Activated CD4-positive, CD25-positive, alpha-beta regulatory T cell (primary cell): ENCODE measurements at places on chromosomes 13 and 19.

- no peak for DNase-seq
These were observed 570.5 kb upstream of the ARGLU1 start for GRCh38 chr13:107138486-107138885.

GRCh38 chr13:96428911-96429310 lies 339.0 kb downstream of the HS6ST3 start:
- no peak for DNase-seq

DNA sequence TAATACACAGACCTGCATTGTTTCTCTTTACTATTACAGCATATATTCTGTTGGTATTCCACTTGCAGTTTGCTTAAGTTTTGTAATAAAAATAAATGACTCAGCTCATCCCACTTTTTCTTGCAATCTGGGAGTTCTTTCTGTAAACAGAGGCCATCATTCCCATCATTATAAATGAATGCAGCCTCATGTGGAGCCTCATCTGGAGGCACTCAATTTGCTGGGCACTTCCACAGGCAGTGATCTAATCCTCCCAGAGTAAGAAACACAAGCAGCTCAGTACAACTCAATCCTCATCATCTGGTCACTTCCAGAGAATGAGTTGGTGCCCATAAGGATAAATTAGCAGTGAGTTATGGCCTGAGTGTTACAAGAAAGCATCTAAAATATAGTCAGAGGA lies 2801.9 kb downstream of the PCDH9 start:
- no peak for DNase-seq

DNA sequence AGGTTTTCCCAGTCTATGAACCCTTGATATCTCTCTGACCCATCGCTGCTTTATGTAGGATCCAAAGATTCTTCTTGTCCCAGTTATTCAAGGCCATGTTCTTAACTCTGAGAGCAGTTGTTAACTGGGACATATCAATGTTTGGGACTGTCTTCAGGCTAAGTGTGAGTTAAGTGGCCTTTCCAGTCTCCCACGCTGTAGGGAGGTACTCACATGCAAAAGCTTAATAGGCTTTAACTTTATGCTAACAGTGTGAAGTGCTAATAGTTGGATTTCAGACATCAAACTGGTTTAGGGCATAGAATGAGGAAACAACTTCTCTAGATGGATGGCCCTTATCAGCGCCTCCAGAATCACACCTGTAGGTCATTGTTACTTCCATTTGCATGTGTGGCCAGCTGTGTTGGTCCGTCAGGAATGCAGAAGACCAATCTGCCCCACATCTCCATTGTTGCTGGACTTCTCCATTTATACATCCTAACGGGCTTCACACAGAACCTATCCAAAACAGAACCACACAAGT lies 104.7 kb upstream of the MBNL2 start:
- no peak for DNase-seq

GRCh38 chr13:77702366-77702765 lies 4.9 kb downstream of the SLAIN1 start:
- DNase-seq, result no peak

GRCh38 chr13:29718694-29719093 lies 123.2 kb upstream of the SLC7A1 start:
- DNase-seq, result no peak

DNA sequence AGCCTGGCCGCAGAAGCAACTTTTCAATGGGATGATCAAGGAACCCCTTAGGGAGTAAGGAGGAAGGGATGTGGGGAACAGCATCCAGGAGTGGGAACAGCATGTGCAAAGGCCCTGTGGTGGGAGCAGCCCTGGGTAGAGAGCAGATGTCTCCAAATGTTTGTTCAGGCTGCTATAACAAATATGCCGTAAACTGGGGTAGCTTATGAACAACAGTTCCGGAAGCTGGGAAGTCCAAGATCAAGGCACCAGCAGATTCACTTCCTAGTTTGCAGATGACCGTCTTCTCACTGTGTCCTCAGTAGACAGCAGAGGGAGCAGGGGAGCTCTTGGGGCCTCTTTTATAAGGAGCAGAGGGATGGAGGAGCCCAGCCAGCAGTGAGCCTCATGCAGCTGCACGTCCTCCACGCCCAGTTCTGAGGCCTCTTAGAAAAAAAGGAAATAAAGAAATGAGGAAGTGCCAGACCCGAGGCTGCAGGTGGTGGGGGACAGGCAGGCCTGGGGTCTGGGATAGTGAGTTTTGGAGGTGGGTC lies 4.2 kb upstream of the LRRC25 start:
- DNase-seq, result no peak

DNA sequence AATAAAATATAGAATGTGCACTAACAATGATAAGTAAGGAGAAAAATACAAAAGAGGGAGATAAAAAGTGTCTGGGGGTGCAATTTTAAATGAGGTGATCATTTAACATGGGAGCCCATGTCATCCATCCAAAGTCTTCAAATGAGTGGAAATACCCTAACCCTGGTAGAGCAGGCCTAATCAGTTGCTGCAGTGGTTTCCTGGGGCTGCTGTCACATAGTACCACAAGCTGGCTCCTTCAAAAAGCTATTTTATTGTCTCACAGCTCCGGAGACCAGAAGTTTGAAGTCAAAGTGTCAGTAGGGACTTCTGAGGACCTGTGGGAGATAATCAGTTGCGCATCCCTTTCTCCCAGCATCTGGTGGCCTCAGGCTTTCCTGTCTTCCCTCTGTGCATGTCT lies 717.9 kb downstream of the DIAPH3 start:
- no peak for DNase-seq

DNA sequence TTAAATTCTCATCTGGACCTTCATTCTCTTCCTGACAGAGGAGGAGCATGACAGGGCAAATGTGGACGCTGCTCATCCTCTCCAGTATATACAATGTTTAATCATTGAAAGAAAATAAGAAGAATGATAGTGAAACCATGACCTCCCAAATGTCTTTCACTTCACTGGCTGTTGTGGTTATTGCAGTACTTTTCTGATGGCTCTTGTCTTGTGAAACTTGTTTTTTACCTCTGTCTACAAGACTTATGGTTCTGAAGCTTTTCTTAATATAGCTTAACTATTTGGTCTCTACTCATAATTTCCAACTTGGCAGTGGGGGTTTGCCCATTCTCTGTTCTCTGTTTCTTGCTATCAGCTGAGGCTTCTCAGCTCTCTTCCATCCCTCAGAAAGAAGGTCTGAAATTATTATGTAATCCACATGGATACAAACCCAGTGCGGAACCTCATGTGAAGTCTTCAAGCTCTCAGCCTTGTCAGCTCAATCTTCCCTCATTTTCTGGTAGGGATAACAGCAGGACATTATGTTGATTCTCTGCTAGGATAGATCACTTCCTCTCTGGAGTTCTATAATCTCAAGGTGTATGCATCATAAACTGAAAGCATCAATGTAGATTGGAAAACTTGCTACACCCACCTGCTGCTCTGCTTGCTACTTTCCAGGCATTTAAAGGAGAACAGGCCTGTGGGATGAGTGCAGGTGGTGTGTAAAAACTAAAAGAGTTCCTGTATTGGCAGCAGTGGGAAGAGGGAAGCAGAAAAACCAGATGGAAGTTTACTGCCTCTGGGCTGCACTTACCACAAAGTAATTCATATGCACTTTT lies 250.3 kb upstream of the HTR2A start:
- no peak for DNase-seq

DNA sequence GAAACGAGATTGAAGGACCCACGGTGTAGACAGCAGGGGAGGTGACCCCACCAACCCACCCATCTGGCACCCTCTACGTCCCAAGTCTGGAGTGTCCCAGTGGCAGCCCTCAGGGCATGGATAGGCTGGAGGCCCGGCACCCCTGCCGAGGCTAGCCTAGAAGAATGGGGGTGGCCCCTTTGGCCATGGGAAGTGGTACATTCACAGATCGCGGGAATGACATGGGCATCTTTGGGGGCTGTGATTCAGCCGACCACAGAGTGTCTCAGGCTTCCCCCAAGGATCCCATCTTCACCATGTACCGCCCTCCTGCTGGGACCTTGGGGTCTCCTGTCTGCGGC lies 11.3 kb upstream of the MKNK2 start:
- no peak for DNase-seq

- DNase-seq, result no peak
These were observed 3.7 kb downstream of the TNFSF9 start for GRCh38 chr19:6534451-6535093.

DNA sequence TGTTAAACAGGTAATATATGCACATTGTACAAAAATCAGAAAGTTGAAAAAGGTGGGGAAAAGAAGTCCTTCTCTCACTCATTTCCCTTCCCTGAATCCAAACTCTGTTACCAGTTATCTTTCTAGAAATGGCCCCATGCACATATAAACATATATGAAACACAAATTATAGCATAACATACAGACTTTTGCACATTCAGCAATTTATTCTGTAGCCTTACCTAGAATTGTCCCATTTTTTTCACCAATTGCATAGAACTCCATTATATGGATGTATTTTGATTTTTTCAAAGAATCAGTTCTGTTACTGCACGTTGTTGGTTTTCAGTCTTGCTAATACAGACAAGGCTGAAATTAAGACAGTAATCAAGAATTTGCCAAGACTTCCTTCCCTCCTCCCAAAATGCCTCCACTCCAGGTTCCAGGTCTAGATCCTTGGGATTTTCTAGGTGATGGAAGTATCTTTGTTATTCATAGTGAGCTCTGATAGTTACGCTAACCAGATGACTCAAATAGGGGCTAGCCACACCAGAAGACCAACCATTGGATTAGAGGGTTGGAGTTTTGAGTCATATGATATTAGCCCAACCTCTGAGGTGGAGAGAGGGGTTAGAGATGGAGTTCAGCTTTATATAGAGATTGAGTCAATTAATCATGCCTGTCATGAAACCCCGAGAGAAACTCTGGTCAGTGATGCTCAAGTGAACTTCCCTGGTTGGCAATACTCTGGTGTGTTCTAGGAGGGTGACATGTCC lies 30.7 kb downstream of the GPR180 start:
- DNase-seq, result no peak

- DNase-seq, result no peak
These were observed 22.1 kb upstream of the GGACT start for GRCh38 chr13:100610391-100611347.

DNA sequence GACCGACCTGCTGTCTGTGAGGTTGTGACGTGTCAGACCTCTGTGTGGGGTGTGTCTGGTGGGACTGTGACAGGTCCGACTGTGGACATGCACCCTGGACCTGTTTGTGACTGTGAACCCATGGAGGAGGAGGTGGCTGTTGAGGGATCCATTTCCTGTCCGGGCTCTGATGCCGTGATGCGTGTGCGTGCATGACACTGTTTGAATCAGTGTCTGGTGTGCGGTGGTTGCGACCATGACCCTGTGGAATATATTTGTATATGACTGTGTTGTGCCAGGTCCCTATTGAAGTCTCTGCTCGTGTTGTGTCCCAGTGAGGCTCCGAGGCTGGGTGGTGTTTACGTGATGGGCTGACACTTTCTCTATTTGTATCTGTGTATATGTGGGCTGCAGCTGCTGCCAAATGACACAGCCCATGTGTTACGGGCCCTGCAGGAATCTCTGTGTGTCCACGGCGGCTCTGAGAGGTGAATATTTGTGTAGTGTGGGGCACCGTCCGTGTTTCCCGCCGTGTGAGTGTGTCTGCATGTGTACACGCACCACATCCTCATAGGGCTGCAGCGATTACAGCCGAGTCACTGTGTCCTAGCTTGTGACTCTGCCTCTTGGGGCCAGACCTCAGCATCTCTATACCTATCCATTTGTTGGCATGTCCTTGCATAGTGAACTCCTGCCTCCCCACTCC lies 18.3 kb downstream of the CCDC97 start:
- peak; percentile 56 for DNase-seq

GRCh38 chr13:102779436-102780159 lies 6.0 kb upstream of the TEX30 start:
- no peak for DNase-seq

- no peak for DNase-seq
These were observed 616 bp upstream of the PCDH17 start for GRCh38 chr13:57630661-57631595.

- no peak for DNase-seq
These were observed 128.3 kb upstream of the MCF2L start for GRCh38 chr13:112840472-112841302.

GRCh38 chr13:93450191-93450621 lies 223.6 kb downstream of the GPC6 start:
- DNase-seq, result no peak

DNA sequence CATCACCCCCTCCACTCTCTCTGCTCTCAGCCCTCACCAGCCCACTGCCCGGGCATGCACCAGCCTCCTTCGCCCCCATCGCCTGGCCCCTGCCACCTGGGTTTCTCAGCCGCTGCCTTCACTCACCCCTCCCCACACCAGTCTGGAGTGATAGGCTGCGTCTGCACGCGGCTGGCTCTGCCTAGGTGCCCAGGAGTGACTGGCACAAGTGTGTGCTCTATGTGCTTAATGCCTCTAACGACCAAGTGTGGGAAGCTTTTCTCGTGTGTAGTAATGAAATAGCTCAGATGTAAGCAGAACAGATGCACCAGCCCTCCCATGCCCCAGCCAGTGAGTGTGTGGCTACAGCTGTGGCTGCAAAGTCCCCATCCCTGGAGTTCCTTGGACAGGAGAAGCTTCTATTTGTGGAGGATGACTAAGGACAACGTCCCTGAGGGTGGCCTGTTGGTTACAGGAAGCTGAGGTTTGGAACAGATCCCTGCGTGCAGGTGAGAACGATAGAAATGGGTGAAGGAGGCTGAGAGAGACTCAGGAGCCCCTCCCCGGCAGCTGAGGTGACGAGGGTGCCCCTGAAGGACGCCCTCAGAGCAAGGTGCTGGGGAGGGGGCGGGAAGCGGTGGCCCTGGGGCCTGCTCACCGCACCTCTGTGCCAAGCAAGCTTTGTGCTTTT lies 35.6 kb downstream of the ATP11A start:
- no peak for DNase-seq

- DNase-seq, result no peak
These were observed 1.1 kb downstream of the SLITRK1 start for GRCh38 chr13:83881140-83881684.

GRCh38 chr19:23318143-23318542 lies 67.9 kb upstream of the ZNF724 start:
- DNase-seq, result no peak

DNA sequence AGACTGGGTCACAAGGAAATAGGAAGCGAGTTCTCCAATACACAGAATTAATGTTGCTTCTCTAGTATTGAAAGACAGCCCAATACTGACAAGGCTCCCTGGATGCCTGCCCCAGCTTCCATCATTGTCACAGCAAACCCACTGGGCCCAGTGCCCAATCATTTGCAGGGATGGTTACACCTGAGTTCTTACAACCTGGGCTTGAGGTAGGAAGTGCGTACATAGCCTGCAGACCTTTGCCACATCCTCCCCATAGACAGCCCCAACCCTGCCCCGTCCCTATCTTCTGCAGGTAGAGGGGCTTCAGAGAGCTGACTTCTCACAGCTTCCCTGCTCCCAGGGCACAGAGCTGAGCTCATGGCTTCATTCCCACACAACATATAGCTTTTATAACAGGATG lies 108.1 kb upstream of the UBL3 start:
- DNase-seq, result no peak

DNA sequence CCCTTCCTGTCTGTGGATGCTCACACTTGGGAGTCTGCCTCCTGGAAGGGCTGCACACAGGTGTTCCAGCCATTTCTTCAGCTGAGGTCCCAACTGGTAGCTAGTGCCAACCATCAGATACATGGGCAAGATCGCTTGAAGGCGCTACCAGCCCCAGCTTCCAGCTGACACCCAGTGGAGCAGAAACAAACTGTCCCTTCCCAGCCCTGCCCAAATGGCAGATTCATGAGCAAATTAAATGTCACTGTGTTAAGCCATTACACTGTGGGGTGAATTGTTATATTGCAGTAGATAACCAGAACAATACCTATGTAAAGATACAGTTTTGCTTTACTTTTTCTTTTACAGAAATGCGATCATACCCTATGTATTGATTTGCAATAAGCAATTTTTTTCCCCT lies 17.6 kb downstream of the ING1 start:
- DNase-seq, result no peak

- DNase-seq, result no peak
These were observed 3.0 kb upstream of the AMH start for GRCh38 chr19:2246014-2246620.

GRCh38 chr19:43524922-43525835 lies 1.8 kb downstream of the ETHE1 start:
- no peak for DNase-seq
